Activated CD8-positive, alpha-beta T cell treated with anti-CD3 and anti-CD28 coated beads, Interleukin-2, amount 10 ng/mL, durations not matched to agents 7 days and 5 days (primary cell): ENCODE measurements at places on chromosomes 2 and 18.
A peak's percentile ranks its signal among the peaks of the same experiment; 100 is the strongest.

DNA sequence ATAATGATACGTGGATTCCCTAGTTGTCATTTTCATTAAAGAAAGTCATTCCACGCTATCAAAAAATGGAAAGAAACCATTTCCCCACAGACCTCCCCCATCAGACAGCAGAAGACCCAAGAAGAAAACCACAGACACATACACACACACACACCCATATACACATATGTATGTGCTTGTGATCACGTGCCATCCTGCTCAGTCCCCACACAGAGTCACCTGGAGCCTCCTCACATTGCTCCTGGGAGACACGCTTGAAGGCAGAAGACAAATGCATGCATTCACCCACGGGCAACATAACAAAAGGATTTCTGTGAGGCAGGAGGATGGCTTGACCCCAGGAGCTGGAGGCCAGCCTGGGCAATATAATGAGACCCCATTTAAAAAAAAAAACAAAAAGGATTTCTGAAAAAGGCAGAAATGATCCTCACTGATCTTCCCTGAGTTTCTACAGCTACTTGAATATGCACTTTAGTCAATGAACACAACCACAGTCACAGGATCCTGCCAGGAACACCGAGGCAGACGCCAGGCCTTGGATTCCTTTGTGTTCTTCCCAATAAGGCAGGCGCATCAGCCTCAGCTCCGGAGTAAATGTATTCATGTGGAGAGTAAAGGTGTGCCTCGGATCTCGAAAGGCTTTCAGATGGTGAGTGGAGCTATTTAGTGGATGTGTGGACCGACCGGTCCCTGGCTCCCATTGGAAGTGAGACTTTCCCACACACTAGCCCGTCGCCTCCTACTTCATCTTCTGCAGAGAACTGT is 21.0 kb downstream of the TGFBRAP1 start:
- DNase-seq = no peak
- no peaks in the 10 kb centered on the region for H3K27me3 ChIP-seq
- H3K36me3 ChIP-seq = peaks cover 19% of the 10 kb centered on the region
- no peak overlapping the region for H3K27ac ChIP-seq

- H3K4me3 ChIP-seq = no peak overlapping the region
- no peaks in the 10 kb centered on the region for H3K4me1 ChIP-seq
- no peaks in the 10 kb centered on the region for H3K27me3 ChIP-seq
- H3K27ac ChIP-seq = no peak overlapping the region
Observed at GRCh38 chr2:116510117-116510671, 1304.3 kb upstream of the DDX18 start.

DNA sequence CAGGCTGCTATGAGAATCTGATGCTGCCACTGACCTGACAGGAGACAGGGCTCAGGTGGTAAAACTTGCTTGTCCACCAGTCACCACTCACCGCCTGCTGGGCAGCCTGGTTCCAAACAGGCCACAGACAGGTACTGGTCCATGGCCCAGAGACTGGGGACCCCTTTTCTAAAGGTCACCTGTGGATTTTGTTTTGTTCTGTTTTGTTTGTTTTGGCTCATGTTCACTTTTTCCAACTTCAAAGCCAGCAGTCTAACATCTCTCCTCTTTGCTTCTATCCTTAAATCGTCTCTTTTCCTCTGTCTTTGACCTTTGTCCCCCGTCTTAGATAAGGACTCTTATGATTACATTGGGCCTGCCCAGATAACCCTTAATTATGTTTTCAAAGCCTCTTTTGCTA is 3.3 kb upstream of the CERKL start:
- H3K4me1 ChIP-seq = peaks cover 9% of the 10 kb centered on the region
- H3K36me3 ChIP-seq = no peaks in the 10 kb centered on the region
- no peak overlapping the region for H3K27ac ChIP-seq
- peaks cover 31% of the 10 kb centered on the region for H3K27me3 ChIP-seq
- no peak overlapping the region for H3K4me3 ChIP-seq

GRCh38 chr2:74922592-74923227 is 35.7 kb upstream of the POLE4 start:
- H3K4me3 ChIP-seq = no peak overlapping the region
- H3K27me3 ChIP-seq = peaks cover 23% of the 10 kb centered on the region
- no peaks in the 10 kb centered on the region for H3K36me3 ChIP-seq
- no peak overlapping the region for H3K27ac ChIP-seq

- H3K36me3 ChIP-seq = no peaks in the 10 kb centered on the region
- H3K4me3 ChIP-seq = peak overlapping the region; percentile 34
- no peak overlapping the region for H3K27ac ChIP-seq
- H3K4me1 ChIP-seq = peaks cover 49% of the 10 kb centered on the region
Observed at GRCh38 chr2:205682971-205683501, 735 bp downstream of the NRP2 start.

GRCh38 chr18:49048396-49049020 is 97.7 kb upstream of the SMAD7 start:
- no peak for DNase-seq
- H3K27ac ChIP-seq = no peak overlapping the region
- H3K36me3 ChIP-seq = peaks cover 8% of the 10 kb centered on the region
- H3K27me3 ChIP-seq = no peaks in the 10 kb centered on the region
- H3K4me3 ChIP-seq = no peak overlapping the region
- H3K4me1 ChIP-seq = peaks cover 42% of the 10 kb centered on the region

DNA sequence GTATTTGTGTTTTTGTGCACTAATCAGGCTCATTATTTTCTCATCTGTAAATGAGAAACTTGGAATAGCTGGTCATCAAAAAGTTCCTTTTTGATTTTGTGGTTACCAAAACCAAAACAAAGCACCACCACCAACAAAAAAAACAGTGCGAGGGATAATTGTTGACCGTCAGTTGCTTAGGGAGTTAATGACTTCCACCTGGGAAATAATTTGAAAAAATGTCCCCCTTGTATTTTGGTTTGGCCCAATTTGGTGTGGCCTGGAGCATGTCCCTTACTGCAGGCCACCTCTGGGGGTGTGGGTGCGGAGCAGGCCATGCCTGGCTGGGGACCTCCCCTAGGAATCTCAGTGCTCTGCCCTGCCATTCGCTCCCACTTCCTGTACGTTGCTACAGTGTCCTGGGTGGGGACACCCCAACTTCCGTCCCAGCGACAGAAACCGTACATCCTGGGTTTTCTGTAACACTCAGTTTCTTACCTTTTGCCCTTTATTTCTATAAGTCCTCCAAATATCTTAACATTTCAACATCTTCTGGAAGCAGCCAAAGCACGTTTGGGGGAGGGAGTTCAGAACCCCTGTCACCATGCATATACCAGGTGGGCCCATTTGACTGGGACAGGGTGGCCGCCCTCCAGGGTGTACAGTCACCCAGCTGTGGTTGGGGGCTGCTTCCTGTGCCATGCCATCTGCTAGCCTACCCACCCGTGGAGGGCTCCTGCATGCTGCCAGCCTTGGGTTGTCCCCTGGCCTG is 31.3 kb downstream of the NCK2 start:
- H3K4me1 ChIP-seq = peaks cover 87% of the 10 kb centered on the region
- H3K27me3 ChIP-seq = no peaks in the 10 kb centered on the region
- peak overlapping the region; percentile 63 for H3K4me3 ChIP-seq

DNA sequence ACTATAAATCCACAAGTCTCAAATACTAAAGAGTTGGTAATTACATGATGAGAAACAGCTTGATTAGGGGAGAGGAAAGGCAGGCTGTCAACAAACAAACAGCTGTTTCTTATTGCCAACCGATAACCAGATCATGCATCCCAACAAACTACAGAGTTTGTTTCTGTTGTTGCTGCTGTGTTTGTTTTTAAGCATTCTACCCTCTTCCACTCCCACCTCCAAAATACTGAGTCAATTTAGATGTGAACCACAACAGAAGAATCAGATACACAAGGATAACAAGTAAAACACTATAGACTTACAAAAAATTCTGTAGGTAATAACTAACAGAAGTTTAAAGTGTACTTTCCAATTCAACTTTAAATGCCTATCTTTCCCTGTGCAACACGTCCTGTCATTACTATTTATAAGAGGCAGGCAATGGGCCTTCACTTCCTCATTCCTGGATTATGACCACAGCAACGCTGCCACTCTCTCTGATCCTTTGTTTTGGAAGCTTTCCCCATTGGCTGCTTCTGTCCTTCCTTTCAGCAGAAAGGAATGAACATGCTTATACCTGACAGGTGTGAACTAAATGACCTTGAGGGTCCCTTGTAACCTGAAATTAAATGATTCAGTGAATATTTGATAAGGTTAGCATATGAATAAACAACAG is 152.0 kb downstream of the SRBD1 start:
- H3K4me1 ChIP-seq = no peaks in the 10 kb centered on the region
- H3K4me3 ChIP-seq = no peak overlapping the region
- no peak for DNase-seq
- no peak overlapping the region for H3K27ac ChIP-seq
- H3K36me3 ChIP-seq = peaks cover 5% of the 10 kb centered on the region

- H3K36me3 ChIP-seq = no peaks in the 10 kb centered on the region
- no peak overlapping the region for H3K4me3 ChIP-seq
- H3K27ac ChIP-seq = no peak overlapping the region
- H3K27me3 ChIP-seq = no peaks in the 10 kb centered on the region
- DNase-seq = no peak
Observed at GRCh38 chr18:10580215-10580614, 54.4 kb downstream of the NAPG start.

DNA sequence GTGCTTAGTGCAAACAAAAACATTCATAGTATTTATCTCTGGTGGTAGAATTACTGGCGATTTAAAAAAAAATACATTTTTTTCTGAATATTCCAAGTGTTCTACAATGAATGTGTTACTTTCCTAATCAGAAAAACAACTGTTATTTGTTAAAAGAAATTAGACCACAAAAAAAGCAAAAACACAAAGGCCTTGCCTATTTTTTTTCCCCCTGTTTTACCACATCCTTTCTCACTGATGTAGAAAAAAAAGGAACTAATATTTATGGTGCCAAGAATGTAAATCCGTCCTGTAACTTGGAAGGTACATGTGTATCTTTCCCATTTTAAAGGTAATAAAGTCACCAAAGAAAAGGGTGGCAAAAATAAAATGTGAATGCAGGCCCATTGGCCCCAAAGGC is 28.4 kb upstream of the MGAT4A start:
- H3K4me3 ChIP-seq = no peak overlapping the region
- no peaks in the 10 kb centered on the region for H3K27me3 ChIP-seq
- H3K4me1 ChIP-seq = peaks cover 66% of the 10 kb centered on the region
- DNase-seq = no peak

GRCh38 chr2:30465171-30465545 is 18.1 kb downstream of the LCLAT1 start:
- H3K27me3 ChIP-seq = no peaks in the 10 kb centered on the region
- DNase-seq = no peak
- H3K4me1 ChIP-seq = peaks cover 5% of the 10 kb centered on the region

GRCh38 chr2:127671557-127672302 is 3.6 kb downstream of the LIMS2 start:
- peaks cover 2% of the 10 kb centered on the region for H3K36me3 ChIP-seq
- no peak overlapping the region for H3K27ac ChIP-seq

DNA sequence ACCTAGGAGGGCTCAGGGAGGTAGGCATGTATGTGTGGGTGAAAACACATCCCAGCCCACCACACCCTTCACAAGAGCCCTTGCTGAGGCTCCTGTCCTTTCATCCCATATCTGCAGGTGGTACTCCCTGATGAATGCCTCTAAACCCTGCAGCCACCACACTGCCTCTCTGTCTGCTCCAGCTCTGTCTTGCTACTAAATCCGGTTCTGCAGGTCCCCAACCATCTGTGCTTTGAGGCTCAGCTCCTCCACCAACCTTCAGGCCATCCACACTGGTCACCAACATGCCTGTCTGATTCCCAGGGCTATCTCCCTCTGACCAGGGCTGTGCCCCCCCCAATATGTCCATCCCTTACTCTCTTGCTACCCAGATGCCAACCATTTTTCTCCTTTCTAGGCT is 92.7 kb downstream of the BIN1 start:
- DNase-seq = no peak
- peaks cover 37% of the 10 kb centered on the region for H3K27me3 ChIP-seq
- no peak overlapping the region for H3K27ac ChIP-seq
- H3K4me1 ChIP-seq = no peaks in the 10 kb centered on the region
- H3K4me3 ChIP-seq = no peak overlapping the region

- no peak overlapping the region for H3K27ac ChIP-seq
- no peaks in the 10 kb centered on the region for H3K36me3 ChIP-seq
- H3K4me1 ChIP-seq = no peaks in the 10 kb centered on the region
Observed at GRCh38 chr2:144827404-144827803, 307.5 kb upstream of the ZEB2 start.

- peaks cover 31% of the 10 kb centered on the region for H3K36me3 ChIP-seq
- H3K27ac ChIP-seq = no peak overlapping the region
- no peaks in the 10 kb centered on the region for H3K27me3 ChIP-seq
- no peak overlapping the region for H3K4me3 ChIP-seq
Observed at GRCh38 chr2:60989259-60989658, 28.3 kb upstream of the PEX13 start.

DNA sequence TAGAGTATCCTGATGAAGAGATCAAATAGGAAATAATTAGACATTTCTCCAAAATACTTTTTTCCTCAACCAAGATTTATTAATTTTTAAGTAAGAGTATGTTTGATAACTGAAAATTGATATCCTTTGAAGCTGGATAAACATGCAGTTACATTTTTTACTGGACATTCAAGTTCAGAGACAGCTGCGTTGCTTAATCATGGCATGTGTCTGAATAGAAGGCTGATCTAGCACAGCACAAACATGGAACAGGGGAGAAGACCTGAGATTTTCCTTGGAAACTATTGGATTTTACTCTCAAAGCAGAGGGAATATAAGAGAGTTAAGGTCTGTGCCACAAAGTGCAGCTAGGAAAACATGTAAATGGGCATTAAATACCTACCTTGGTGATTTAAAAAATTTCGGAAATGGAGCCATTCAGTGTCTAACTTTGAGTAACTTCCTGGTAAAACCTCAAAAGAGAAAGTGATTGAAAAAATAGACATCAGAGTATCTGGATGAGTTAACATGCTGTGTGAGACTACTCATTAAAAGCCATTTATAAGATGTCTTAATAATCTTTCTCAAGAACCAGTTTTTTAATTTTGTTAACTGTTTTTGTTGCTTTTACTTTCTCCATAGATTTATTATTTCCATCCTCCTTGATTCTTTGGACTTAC is 31.8 kb downstream of the CRIM1 start:
- H3K4me1 ChIP-seq = peaks cover 9% of the 10 kb centered on the region
- peaks cover 3% of the 10 kb centered on the region for H3K27me3 ChIP-seq
- DNase-seq = no peak
- no peak overlapping the region for H3K27ac ChIP-seq
- no peak overlapping the region for H3K4me3 ChIP-seq
- H3K36me3 ChIP-seq = no peaks in the 10 kb centered on the region

DNA sequence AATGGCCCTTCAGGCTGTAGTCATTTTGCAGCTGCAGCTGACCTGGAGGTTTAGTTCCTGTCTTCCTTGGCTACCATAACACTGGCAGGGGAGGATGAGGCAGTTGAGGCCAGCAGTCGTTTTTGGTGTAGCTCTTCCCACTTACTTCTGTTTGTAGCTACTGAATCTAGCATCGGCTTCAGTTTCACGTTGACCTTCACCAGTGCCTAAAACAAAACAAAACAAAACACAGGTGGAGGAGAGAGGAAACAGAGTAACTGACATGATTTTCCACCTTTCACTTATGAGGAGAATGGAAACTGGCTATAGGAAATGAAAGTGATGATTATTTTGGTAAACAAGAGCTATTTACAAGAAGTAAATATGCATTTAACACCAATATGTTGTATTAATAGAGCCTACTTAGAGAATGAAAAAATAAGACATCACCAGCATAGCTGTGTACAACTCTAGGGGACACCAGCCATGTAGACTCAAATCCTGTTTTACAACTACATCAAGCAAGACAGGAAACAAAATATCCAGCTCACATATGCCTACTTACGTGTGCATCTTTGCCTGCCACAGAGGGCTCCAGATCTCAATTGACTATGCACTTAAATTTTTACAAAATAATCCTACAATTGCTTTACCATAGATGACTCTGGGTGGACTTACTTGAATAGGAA is 236.9 kb downstream of the AGPS start:
- H3K27me3 ChIP-seq = peaks cover 13% of the 10 kb centered on the region
- no peak overlapping the region for H3K4me3 ChIP-seq
- H3K27ac ChIP-seq = no peak overlapping the region
- H3K36me3 ChIP-seq = no peaks in the 10 kb centered on the region
